MV-4-11 (cell line): ENCODE measurements at places on chromosomes 12 and 14.

DNA sequence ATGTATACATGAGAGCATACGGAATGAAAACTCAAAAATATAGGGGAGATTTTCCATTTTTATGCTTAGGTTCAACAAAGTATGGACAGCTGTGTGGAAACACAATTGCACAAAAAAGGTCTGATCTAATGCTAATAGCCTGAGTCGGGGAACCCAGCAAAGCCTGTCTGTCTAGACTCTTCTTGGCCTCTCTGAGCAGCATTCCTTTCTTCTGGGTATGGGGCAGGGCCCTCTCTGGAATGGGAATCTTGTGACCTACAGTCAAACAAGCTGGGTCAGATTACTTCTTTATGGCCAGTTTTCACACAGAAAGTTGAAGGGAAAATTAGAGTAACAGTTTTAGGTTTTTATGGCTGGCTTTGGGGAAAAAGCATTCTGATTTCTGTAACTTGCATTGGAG lies 534.0 kb upstream of the LMO3 start:
- DNase-seq = no peak

GRCh38 chr12:40271981-40272664 lies 47.3 kb downstream of the LRRK2 start:
- DNase-seq = no peak

DNA sequence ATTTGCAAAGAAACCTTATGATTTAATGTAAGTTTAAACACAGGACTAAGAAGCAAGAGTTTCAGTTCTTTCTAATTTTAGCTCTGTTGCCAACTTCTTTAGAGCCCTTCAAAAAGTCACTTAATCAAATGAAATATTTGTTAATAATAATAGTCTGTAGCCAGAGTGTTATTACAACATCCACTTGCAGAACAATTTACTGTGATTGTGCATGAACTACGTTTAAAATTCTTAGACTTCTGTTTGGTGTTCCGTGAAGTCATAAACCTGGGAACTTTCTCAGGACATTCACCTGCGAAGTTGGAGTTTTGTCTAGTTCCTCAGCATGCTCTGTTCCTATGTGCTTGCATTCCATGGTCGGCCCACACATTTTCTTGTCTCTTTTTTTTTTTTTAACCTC lies 244.0 kb upstream of the AVPR1A start:
- no peak for DNase-seq

GRCh38 chr12:26878661-26879119 lies 45.7 kb upstream of the ITPR2 start:
- no peak for DNase-seq

DNA sequence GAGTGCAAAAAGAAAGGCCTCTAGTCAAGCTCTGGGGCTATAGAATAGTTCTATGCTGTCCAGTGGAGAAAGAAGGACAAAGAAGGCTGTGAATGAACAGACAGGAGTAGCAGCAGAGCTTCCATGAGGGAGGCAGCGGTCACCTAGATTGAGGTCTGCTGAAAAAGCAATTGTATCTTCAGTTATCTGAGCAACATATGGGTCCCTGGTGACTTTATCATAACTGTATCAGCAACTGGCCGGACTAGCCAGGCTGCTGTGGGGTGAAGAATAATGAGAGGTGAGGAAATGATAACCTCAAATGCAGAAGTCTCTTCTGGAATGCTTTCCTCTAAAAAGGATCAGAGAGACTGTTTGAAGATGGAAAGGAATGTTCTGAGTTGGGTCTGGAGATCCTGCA lies 971.3 kb upstream of the TMEM132C start:
- no peak for DNase-seq

GRCh38 chr14:90804292-90805083 lies 11.7 kb downstream of the TTC7B start:
- DNase-seq = no peak

DNA sequence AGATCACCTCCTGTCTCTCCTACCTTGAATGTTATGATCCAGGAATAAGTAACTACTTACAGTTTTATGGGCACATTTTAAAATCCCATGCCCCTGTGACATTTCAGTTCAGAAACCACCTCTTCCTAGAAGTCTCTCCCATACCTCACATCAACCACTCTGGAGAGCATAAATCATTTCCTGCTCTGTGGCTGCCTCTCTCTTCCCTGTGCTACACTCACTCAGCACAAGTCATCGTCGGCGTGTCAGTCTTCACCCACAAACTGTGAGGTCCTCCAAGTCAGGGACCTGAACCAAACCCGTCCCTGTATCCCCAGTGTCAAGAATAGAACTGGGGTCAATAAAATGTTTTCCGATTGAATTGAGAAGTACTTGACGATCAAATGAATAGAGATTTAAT lies 863.3 kb downstream of the BCL11B start:
- DNase-seq = no peak

DNA sequence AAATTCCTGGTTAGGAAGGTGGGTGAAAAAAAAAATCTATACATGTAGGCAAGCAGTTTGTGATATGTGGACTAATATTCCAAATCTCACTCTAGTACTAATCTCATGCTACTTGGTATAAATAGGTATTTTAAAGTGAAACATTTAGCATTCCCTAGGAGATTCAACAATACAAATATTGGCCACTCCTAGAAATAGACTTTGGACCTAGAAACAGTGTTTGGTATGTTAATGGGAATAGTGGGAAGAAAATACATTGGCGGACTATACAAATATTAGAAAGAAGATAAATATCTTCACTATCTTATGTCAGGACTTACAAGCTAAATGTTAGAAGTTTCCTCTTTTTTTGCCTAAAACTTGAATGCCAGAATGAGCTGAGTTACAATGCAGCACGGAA lies 28.2 kb downstream of the HIGD1C start:
- no peak for DNase-seq

- no peak for DNase-seq
Observed at GRCh38 chr14:21248338-21248737, 20.9 kb downstream of the HNRNPC start.

DNA sequence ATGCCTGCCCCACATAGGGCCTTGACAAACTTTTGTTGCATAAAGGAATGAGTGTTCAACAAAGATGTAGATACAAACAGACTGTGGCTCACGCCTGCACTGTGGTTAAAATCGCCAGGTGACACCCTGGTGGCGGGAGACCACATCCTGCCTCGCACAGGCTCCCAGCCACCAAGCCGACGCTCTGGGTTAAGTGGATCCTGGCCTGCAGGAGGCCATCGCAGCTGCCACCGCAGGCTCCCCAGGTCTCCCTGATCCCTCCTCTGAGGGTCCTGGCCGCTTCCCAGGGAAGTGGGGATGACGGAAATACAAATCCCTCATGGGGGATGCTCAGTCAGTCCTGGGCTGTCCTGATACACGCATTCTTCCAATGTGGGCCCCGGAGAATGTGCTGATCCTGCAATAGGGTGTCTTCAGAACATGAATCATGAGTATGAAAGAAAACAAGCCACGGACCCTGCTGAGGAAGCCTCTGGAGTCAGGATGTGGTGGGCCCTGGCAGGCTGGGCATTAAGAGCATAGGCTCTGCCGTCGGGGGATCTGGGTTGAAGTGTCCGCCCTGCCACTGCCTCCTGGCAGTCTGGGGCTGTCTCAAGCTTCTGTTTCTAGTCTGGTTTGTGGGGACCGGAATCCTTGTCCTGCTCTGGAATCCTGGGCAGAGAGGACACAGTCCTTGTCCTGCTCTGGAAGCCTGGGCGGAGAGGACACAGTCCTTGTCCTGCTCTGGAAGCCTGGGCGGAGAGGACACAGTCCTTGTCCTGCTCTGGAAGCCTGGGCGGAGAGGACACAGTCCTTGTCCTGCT lies 53.5 kb upstream of the BEGAIN start:
- DNase-seq = peak; percentile 80

DNA sequence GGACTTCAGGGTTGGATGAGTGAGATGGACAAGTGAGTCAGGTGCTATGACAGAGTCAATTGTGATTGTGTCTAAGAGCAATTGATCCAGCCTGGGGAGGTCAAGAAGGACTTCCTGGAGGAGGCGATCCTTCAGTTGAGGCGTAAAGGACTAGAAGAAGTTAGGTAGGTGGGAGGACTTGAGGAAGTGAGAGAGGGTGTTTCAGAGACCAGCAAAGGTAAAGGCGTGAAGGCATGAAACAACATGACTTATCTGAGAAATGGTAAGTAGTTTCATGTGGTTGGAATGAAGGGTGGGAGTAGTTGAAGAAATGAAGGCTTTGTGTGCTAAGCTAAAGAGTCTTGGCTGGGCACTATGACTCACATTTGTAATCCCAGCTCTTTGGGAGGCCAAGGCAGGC lies 48.9 kb upstream of the PPP1CC start:
- no peak for DNase-seq

DNA sequence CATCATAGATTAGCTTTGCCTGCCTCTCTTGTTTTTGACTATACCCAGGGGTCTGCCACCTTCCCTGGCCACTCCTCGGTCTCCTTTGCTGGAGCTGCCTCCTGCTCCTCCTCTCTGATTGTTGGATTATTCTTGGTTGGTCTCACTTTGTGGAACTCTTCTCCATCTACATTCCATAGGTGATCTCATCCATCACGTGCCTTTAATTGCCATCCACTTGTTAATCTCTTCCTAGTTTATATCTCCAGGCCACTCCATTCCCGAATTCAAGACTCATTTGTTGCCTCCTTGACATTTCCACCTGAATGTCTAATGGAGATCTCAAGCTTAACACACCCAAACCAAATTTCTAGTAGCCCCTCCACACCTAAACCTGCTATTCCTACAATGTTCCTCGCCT lies 5.4 kb downstream of the POLR3B start:
- DNase-seq = no peak

DNA sequence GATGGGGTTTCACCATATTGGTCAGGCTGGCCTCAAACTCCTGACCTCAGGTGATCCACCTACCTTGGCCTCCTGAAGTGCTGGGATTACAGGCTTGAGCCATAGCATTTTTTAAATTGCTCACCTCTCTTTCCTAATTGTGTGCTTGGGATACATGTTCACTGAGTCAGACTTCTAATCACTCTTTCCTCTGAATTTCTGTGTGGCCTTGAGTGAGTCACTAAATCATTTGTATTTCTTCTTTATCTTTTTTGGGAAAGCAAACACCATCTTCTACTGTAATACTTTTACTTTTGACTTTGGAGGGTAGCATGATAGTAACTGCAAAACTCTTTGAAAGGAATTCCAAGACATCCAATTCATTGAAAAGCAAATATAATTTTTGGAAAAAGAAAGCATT lies 60.8 kb downstream of the FLRT2 start:
- DNase-seq = no peak

- DNase-seq = no peak
Observed at GRCh38 chr12:51901121-51901817, 6.0 kb upstream of the ACVRL1 start.

- DNase-seq = no peak
Observed at GRCh38 chr14:48974994-48975393, 611.2 kb downstream of the RPS29 start.

- no peak for DNase-seq
Observed at GRCh38 chr14:23485326-23485725, 15.8 kb downstream of the NGDN start.

- DNase-seq = no peak
Observed at GRCh38 chr12:124738636-124739467, 124.8 kb downstream of the SCARB1 start.

DNA sequence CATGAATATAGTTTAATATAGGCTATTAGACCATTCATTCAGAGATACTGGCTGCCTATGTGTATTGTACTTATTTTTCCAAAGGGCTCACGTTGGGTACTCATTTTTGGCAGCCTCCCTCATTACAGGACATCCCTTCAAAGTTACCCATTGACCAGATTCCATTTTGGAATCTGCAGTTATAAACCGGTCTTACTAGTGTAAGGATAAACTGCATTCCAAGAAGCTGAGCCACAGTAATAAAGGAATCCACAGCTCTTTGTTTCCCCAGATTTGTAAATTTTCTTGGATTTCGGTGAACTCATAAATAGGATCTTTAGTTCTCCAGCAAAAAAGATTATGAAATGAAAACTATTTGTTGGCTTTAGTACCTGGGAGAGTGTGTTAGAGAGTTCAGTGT lies 18.9 kb upstream of the CFL2 start:
- DNase-seq = no peak

GRCh38 chr12:51192284-51192671 lies 19.3 kb upstream of the TFCP2 start:
- DNase-seq = no peak

DNA sequence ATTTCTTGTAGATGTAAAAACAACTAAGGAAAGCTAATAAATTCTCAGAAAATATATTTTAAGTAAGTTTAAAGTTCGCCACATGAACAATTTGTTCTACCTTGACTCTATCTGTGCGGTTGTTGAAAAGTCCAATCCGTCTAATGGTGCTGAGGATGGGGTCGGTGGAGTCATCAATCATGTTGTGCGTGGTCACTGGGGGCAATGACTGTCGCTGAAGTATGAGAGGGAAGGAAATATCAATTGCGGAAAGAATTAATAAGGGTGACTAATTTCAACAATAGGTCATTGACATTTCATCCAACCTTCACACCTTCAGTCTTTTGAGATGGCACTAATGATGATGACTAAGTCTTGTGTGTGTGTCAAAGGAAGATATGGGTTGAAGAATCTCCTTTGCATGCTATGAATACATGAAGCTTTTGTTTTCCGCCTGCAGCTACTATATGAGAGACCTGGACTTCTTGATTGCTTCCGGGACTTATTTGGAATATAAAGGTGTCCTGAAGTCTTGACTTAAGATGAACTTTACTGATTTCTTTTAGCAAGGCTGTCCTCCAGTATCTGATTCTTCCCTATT lies 32.1 kb downstream of the SPX start:
- DNase-seq = no peak

DNA sequence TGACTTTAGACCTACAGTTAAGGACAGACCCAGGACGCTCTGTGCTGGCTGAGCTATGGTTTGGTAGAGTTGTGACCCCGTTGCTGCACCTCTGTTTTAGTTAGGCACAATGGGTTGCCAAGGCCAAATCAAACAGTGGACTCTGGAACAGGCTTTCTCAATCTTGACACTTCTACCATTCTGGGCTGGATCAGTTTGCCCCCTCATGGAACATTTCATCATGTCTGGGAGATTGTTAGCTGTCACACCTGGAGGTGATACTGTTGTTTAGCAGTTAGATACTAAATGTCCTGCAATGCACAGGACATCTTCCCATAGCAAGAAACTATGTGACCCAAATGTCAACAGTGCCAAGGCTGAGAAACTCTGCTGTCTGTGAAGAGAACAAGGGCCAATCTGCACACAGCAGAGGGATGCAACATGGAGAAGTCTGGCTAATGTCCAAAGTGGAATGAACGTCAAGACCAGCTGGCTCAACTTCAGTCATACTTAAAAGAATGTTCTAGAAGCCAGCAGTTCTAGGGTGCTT lies 65.6 kb upstream of the DICER1 start:
- DNase-seq = no peak

DNA sequence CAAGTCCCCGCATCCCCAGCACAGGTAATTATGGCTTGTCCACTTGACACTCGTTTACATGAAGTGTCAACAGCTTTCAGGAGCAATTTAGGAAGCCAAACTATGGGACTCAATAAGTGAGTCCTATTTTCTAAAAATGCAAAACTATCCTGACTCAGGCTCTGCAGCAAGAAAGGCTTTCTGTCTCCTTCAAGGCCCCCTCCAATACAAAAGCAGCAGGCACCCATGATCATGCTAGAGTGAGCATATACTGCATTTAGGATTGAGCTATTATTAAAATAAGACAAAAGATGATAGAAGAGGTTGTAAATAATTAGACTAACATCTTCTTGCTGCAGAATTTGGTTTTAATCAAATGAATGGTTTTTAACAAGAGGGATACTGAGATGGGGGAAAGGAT lies 3.2 kb downstream of the SIX6 start:
- no peak for DNase-seq
